ENCODE measurements at places on chromosomes 4 and X.

DNA sequence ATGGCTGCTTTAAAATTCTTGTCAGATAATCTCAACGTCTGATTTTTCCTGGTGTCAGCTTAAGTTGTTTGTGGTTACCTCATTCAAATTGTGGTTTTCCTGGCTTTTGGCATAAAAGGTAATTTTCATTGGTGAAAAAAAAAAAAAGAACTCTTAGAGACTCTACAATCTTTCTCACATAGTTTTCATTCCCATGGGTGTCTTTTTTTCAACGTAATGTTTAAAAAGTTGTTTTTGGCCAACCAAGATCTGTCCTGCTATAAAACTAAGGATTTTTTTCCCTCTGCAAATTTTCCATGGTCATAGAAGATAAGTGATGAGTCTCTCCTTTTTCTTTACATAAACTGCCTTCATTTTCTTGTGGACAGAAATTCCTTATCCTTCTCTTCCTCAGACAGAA, 28.9 kb upstream of the RPS6KA6 start:
- H3K27ac ChIP-seq: no peak overlapping the region

DNA sequence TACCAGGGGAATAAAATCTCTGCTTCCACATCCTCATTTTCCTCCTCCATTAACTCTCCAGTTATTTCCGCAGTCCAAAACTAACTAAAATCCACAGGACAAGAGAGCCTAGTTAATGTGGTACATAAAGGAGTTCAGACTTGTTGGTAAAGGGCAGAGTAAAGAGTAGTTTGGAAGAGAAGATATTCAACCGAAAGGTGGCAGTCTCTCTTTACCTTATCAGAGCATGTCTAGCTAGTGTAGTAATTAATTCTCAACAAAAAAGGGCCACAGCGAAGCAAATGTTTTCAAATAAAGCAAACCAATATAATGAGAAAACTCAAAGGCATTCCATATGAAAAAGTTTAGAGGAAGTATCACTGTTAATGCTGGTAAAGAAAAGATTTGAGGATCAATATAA, 286.5 kb downstream of the GLUD2 start:
- H3K27me3 ChIP-seq: no peaks in the 10 kb centered on the region
- no peaks in the 10 kb centered on the region for H3K36me3 ChIP-seq
- no peak for DNase-seq
- H3K4me3 ChIP-seq: no peak overlapping the region
- H3K27ac ChIP-seq: no peak overlapping the region
- peaks cover 21% of the 10 kb centered on the region for H3K4me1 ChIP-seq

- H3K36me3 ChIP-seq: peaks cover 5% of the 10 kb centered on the region
- no peak for DNase-seq
- no peak overlapping the region for H3K27ac ChIP-seq
- H3K4me3 ChIP-seq: no peak overlapping the region
- H3K27me3 ChIP-seq: no peaks in the 10 kb centered on the region
These were observed 14.5 kb downstream of the CYP2U1 start for GRCh38 chr4:107945809-107946208.

DNA sequence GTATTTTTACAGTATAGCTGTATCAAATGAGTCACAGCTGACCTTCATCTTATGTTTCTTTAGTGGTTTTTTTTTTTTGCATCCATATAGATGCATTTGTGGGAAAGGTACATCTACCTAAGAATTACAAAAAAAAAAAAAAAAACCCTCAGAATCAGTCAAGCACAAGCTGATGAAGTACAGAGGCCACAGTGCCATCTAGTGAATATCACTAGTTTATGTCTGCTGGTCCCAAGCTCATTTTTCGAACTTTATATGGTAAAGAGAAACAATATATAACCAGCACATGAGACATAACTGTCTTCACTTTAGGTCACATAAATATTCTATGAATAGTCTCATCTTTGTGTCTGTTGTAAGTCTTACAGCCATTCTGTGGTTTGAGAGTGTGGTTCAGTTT, 220.1 kb downstream of the DLG3 start:
- H3K27me3 ChIP-seq: no peaks in the 10 kb centered on the region
- no peaks in the 10 kb centered on the region for H3K4me1 ChIP-seq
- no peak for DNase-seq
- no peaks in the 10 kb centered on the region for H3K36me3 ChIP-seq

DNA sequence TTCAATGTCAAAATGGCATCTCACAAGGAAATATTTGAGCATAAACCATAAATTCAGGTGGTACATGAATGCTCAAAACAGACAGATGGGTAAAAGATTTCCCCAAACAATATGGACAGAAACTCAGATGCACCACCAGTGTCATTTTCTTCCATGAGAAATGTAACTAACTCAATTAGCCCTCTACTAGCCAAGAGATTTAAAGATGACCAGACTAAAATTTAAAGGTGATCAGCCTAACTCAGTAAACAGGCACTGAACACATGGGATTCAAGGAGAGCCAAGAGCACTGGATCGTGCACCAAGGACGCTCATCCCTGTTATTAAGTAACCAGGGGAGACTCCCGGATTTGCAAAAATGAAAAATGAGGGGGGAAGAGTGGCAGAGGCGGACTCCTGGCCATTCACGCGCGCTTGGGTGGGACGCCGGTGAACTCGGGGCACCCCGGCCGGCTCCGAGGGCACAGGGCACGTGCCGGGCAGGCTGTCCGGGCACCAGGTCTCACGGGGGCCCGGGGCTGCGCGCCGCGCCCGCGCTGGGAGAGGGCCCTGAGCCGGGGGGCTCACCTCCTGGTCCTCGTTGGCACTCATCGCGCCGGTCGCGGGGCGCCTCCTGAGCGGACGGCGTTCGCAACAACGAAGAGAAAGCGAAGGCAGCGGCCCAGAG, 490 bp downstream of the RWDD4 start:
- H3K27me3 ChIP-seq: no peaks in the 10 kb centered on the region
- H3K27ac ChIP-seq: peak overlapping the region; percentile 34
- peaks cover 19% of the 10 kb centered on the region for H3K4me1 ChIP-seq
- peak; percentile 18 for DNase-seq

DNA sequence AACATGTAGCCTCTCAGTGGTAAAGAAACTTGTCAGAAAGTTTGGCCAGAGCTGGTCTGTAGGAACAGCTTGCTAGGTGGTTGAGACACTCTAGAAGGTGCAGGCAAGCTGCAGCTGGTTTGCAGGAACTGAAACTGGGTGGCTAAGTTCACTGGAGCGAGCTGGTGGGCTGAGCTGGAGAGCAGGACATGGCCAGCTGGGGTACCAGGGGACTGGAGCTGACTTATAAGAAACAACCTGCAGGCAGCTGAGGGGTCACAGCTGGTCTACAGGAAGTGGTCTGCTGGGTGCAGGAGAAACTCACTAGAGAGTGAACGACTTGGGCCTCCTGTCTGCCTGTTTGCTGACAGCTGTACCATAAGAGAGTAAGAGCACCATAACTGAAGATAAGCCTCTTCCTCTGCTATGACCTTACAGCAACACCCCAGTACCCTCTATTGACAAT, 157.1 kb upstream of the LNX1 start:
- no peaks in the 10 kb centered on the region for H3K36me3 ChIP-seq
- H3K4me1 ChIP-seq: peaks cover 9% of the 10 kb centered on the region

DNA sequence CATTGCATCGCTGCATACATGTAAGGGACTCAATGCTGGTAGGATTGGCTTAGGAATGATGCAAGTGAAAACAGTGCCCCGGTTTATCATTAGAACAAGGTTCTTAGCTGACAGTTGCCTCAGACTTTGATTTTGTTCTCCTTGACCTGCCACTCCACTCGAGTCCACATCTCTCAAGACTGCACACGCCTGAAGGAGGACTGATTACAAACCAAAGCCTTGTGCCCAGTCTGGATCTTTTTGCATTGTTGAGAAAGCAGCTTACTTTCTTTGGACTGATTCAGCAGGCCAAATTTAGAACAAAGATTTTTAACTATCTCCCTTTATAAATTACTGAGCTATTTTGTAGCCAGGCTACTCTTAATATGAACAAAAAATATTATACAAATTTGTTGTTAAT, 125.6 kb downstream of the PTTG2 start:
- H3K27ac ChIP-seq: peak overlapping the region; percentile 57
- DNase-seq: no peak
- no peaks in the 10 kb centered on the region for H3K27me3 ChIP-seq
- H3K36me3 ChIP-seq: peaks cover 16% of the 10 kb centered on the region

DNA sequence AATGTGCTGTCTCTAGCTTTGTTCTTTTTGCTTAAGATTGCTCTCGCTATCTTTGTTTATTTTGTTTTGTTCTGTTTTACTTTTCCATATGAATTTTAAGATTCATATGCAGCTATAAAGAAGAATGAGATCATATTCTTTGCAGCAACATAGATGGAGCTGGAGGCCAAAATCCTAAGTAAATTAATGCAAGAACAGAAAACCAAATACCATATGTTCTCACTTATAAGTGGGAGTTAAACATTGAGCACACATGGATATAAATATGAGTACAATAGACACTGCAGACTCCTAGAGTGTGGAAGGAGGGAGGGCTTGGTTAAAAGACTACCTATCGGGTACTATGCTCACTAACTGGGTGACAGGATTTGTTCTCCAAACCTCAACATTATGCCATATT, 237.8 kb downstream of the TRAM1L1 start:
- H3K4me3 ChIP-seq: no peak overlapping the region
- no peaks in the 10 kb centered on the region for H3K4me1 ChIP-seq
- no peaks in the 10 kb centered on the region for H3K36me3 ChIP-seq
- no peak overlapping the region for H3K27ac ChIP-seq
- no peak for DNase-seq
- no peaks in the 10 kb centered on the region for H3K27me3 ChIP-seq

GRCh38 chr4:118866442-118866841, 22.2 kb upstream of the SYNPO2 start:
- no peak overlapping the region for H3K27ac ChIP-seq
- H3K36me3 ChIP-seq: no peaks in the 10 kb centered on the region
- H3K4me3 ChIP-seq: no peak overlapping the region
- peaks cover 25% of the 10 kb centered on the region for H3K4me1 ChIP-seq
- DNase-seq: no peak

GRCh38 chr4:25101836-25102235, 58.4 kb downstream of the SEPSECS start:
- H3K36me3 ChIP-seq: peaks cover 3% of the 10 kb centered on the region
- H3K27ac ChIP-seq: no peak overlapping the region
- H3K4me1 ChIP-seq: no peaks in the 10 kb centered on the region
- no peak overlapping the region for H3K4me3 ChIP-seq
- no peak for DNase-seq

GRCh38 chrX:77743720-77744119, 42.3 kb downstream of the ATRX start:
- H3K27ac ChIP-seq: peak overlapping the region; percentile 83
- no peak overlapping the region for H3K4me3 ChIP-seq

- H3K36me3 ChIP-seq: no peaks in the 10 kb centered on the region
- H3K4me1 ChIP-seq: peaks cover 11% of the 10 kb centered on the region
- H3K27ac ChIP-seq: no peak overlapping the region
- no peaks in the 10 kb centered on the region for H3K27me3 ChIP-seq
These were observed 8.8 kb downstream of the HPGDS start for GRCh38 chr4:94333866-94334265.

GRCh38 chrX:10875995-10876394, 235.1 kb upstream of the HCCS start:
- no peaks in the 10 kb centered on the region for H3K4me1 ChIP-seq
- no peak for DNase-seq
- H3K27ac ChIP-seq: no peak overlapping the region
- no peaks in the 10 kb centered on the region for H3K27me3 ChIP-seq
- no peak overlapping the region for H3K4me3 ChIP-seq

DNA sequence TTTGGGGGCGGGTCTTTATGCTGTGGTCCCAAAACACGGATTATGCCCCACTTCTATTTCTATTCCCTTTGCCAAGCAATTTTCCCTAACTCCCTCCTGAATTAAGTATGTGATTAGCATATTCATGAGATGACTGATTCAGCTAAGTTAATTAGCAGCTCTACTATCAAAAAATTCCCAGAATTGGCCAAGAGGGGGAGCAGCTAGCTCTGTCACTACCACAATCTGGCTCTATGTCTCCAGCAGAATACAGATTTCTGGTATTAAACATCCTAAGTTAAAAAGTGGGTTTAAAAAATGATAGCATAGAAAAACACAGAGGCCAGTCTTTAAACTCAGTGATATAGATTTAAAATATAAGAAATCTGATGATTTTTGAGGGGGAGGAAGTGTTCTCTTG, 80.3 kb downstream of the GPC4 start:
- H3K27ac ChIP-seq: no peak overlapping the region
- no peak overlapping the region for H3K4me3 ChIP-seq
- H3K27me3 ChIP-seq: no peaks in the 10 kb centered on the region
- peaks cover 48% of the 10 kb centered on the region for H3K4me1 ChIP-seq

DNA sequence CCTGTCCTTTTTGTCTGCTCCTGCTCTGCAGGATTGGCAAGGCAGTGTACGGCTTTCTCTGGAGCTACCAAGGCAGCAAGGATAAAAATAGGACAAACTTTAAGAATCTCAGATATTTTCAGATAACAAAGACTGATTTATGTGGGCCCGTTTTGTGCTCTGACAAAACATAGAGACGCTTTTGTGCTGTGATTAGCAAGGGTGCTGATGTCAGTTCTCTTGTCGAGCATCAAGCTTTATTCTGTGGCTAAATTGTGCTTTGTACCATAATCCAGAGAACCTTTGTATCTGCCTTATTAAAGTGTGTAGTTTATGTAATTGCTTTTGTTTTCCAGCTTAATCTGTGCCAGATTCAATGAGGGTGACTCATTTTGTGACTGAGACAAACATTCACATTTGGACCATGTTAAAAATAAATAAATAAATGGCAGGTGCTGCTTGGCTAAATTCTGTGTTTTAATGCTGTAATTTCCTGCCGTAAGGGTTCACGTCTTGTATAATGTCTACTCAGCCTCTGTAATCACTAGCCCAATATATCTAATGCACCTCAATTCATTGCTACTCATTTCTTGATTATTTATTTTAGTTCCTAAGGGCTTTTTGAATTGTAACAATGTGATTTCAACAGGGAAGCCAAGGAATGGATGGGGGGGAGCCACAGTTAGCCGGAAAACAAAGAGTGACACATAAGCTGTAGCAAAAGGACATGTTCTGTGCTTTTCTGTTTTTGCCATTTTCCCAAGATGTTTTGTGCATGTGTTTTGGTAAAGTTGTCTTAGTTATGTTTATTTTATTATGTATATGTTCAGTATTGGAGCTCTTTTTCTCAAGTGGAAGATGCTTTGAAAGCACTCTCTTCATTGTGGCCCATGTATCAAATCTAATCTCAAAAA, 75.1 kb downstream of the GAB1 start:
- H3K27me3 ChIP-seq: no peaks in the 10 kb centered on the region
- peaks cover 6% of the 10 kb centered on the region for H3K36me3 ChIP-seq
- DNase-seq: no peak
- H3K4me3 ChIP-seq: no peak overlapping the region
- no peak overlapping the region for H3K27ac ChIP-seq
- peaks cover 33% of the 10 kb centered on the region for H3K4me1 ChIP-seq

- H3K4me3 ChIP-seq: peak within 1 kb of the TSS; percentile 87
- DNase-seq: peak; percentile 61
- H3K4me1 ChIP-seq: peaks cover 56% of the 10 kb centered on the region
- no peaks in the 10 kb centered on the region for H3K36me3 ChIP-seq
These were observed at the start of gene HAND2 for GRCh38 chr4:173529477-173530325. TSS of gene HAND2 (minus strand) at chr4:173530229. CDS start at chr4:173529289, 940 bp downstream.

- H3K27me3 ChIP-seq: no peaks in the 10 kb centered on the region
- H3K4me1 ChIP-seq: no peaks in the 10 kb centered on the region
- peaks cover 34% of the 10 kb centered on the region for H3K36me3 ChIP-seq
- DNase-seq: no peak
These were observed 14.5 kb downstream of the TNIP2 start for GRCh38 chr4:2741626-2742025.
